ENCODE measurements at places on chromosomes 11 and 22. TPM values are rescaled to one million over a fixed set of nuclear protein-coding genes. Genes with fewer than 3 reads are reported as not detected.

DNA sequence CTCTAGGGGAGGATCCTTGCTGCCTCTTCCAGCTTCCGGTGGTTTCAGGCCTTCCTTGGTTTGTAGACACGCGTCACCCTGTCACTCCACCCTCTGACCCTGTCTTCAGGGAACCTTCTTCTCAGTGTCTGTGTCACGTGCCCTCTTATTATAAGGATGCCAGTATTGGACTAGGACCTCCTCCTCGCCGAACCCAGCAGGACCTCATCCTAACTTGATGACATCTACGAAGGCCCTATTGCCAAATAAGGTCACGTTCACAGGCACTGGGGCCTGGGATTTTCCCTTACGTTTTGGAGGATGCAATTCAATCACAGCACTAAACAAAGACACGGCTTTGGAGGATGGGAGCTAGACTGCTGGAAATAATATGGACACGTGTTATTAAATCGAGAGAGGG lies 408.7 kb downstream of the BRD1 start:
- H3K27ac ChIP-seq: no peak overlapping the region
- H3K4me1 ChIP-seq: no peaks in the 10 kb centered on the region
- DNase-seq: no peak
- H3K4me3 ChIP-seq: no peak overlapping the region
- no peaks in the 10 kb centered on the region for H3K27me3 ChIP-seq

DNA sequence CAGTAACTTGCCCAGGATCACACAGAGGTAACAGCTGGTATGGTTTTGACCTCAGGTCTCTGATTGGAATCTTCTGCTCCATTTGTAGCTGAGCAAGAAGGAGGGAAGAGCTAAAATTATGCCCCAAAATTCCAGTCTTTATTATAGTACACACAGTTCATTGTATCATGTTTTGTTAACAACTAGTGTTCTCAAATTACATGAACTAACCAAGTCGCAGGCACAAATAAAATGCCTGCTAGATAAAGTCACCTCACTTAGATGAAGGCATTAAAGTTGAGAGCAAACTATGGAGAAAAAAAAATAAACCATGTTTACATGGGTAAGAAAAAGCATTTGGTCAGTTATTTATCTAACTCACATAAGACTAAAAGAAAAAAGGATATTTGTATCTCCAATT lies 58.8 kb downstream of the PDGFD start:
- no peaks in the 10 kb centered on the region for H3K36me3 ChIP-seq
- no peaks in the 10 kb centered on the region for H3K27me3 ChIP-seq
- no peaks in the 10 kb centered on the region for H3K4me1 ChIP-seq
- H3K4me3 ChIP-seq: no peak overlapping the region

DNA sequence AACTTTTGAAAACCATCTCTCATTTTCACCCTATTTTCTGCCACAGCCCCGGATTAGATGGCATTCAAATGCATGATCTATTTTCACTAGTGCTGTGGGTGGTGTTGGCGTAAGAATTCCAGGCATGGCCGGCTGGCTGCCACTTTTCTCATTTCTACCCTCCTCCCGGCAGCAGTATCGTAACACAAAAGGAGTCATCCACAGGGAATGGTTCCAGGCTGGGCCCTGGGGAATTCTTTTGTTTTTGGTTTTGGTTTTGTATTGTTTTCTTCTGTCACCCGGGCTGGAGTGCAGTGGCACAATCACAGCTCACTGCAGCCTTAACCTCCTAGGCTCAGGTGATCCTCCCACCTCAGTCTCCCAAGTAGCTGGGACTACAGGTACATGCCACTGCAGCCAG lies 13.8 kb downstream of the JAML start:
- peaks cover 72% of the 10 kb centered on the region for H3K36me3 ChIP-seq
- H3K4me1 ChIP-seq: peaks cover 80% of the 10 kb centered on the region
- no peak overlapping the region for H3K4me3 ChIP-seq
- no peak overlapping the region for H3K27ac ChIP-seq
- no peaks in the 10 kb centered on the region for H3K27me3 ChIP-seq

GRCh38 chr11:80722629-80723028 lies 1281.8 kb upstream of the TENM4 start:
- no peak overlapping the region for H3K27ac ChIP-seq
- no peak overlapping the region for H3K4me3 ChIP-seq
- no peaks in the 10 kb centered on the region for H3K4me1 ChIP-seq

GRCh38 chr11:127383026-127383425 lies 382.5 kb upstream of the KIRREL3 start:
- H3K36me3 ChIP-seq: no peaks in the 10 kb centered on the region
- no peak overlapping the region for H3K27ac ChIP-seq
- DNase-seq: no peak
- no peak overlapping the region for H3K4me3 ChIP-seq
- H3K4me1 ChIP-seq: no peaks in the 10 kb centered on the region

DNA sequence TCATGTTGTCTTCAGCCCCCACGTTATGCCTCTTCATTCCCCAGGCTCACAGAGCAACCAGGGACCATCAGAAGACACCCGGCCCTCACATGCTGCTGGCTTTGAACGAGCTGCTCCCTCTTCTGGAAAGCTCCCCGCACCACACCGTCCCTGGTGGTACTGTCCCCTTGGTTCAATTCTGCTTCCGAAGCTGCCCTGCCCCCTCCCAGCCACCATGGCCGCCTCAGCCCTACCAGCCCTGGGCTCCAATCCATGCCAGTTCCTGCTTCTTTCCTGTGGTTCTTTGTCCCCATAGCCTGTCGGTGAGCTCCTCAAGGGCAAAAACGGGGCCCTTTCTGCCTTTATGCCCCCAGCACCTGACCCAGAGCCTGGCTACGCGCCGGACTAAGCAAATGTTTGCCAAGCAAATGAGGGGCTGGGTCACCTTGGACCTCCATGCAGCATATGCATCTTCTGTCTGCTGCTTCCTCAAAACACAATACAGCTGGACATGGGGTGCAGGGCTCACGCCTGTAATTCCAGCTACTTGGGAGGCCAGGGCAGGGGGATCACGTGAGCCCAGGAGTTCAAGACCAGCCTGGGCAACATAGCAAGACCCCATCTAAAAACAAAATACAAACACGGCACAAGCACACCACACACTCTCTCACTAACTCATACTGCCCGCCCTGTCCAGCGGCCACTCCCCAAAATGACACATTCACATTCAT lies 21.3 kb downstream of the TNKS1BP1 start:
- peaks cover 6% of the 10 kb centered on the region for H3K36me3 ChIP-seq
- H3K4me3 ChIP-seq: no peak overlapping the region
- H3K4me1 ChIP-seq: no peaks in the 10 kb centered on the region

- no peak for DNase-seq
- peaks cover 4% of the 10 kb centered on the region for H3K27me3 ChIP-seq
- H3K4me3 ChIP-seq: no peak overlapping the region
- no peaks in the 10 kb centered on the region for H3K4me1 ChIP-seq
- H3K27ac ChIP-seq: no peak overlapping the region
Observed at GRCh38 chr22:48961705-48962104, 866.0 kb downstream of the BRD1 start.

GRCh38 chr11:114179234-114179941 lies 116.8 kb upstream of the NNMT start:
- no peak for DNase-seq
- H3K27ac ChIP-seq: no peak overlapping the region
- H3K4me3 ChIP-seq: no peak overlapping the region
- peaks cover 67% of the 10 kb centered on the region for H3K4me1 ChIP-seq
- H3K27me3 ChIP-seq: peaks cover 1% of the 10 kb centered on the region

GRCh38 chr11:17014321-17014832 lies at the start of gene PLEKHA7:
Gene PLEKHA7 (minus strand): TSS chr11:17014414. CDS start chr11:17014401, 13 bp downstream.
- DNase-seq: no peak
- peaks cover 27% of the 10 kb centered on the region for H3K27me3 ChIP-seq
- peak within 1 kb of the TSS; percentile 78 for H3K4me3 ChIP-seq
- H3K4me1 ChIP-seq: peaks cover 9% of the 10 kb centered on the region

GRCh38 chr11:110438017-110438416 lies 8.3 kb downstream of the FDX1 start:
- no peaks in the 10 kb centered on the region for H3K27me3 ChIP-seq
- H3K4me1 ChIP-seq: peaks cover 42% of the 10 kb centered on the region
- no peak overlapping the region for H3K4me3 ChIP-seq
- DNase-seq: no peak

GRCh38 chr11:95913830-95914615 lies 9.9 kb downstream of the MTMR2 start:
- peaks cover 6% of the 10 kb centered on the region for H3K4me1 ChIP-seq
- no peak for DNase-seq
- no peaks in the 10 kb centered on the region for H3K36me3 ChIP-seq
- no peaks in the 10 kb centered on the region for H3K27me3 ChIP-seq
- no peak overlapping the region for H3K4me3 ChIP-seq

GRCh38 chr11:104690241-104690640 lies 208.0 kb downstream of the CASP12 start:
- H3K36me3 ChIP-seq: peaks cover 25% of the 10 kb centered on the region
- H3K27me3 ChIP-seq: no peaks in the 10 kb centered on the region
- no peak overlapping the region for H3K27ac ChIP-seq
- peaks cover 9% of the 10 kb centered on the region for H3K4me1 ChIP-seq
- no peak overlapping the region for H3K4me3 ChIP-seq
- no peak for DNase-seq

- peaks cover 23% of the 10 kb centered on the region for H3K27me3 ChIP-seq
- DNase-seq: no peak
- peaks cover 2% of the 10 kb centered on the region for H3K4me1 ChIP-seq
Observed at GRCh38 chr22:42432020-42432596, at the start of gene NFAM1. Gene NFAM1 (minus strand): TSS chr22:42432403. CDS start chr22:42432357, 46 bp downstream.

GRCh38 chr11:23078289-23078971 lies 218.2 kb upstream of the CCDC179 start:
- no peak overlapping the region for H3K27ac ChIP-seq
- H3K36me3 ChIP-seq: no peaks in the 10 kb centered on the region
- H3K4me1 ChIP-seq: no peaks in the 10 kb centered on the region
- no peak overlapping the region for H3K4me3 ChIP-seq
- no peaks in the 10 kb centered on the region for H3K27me3 ChIP-seq

DNA sequence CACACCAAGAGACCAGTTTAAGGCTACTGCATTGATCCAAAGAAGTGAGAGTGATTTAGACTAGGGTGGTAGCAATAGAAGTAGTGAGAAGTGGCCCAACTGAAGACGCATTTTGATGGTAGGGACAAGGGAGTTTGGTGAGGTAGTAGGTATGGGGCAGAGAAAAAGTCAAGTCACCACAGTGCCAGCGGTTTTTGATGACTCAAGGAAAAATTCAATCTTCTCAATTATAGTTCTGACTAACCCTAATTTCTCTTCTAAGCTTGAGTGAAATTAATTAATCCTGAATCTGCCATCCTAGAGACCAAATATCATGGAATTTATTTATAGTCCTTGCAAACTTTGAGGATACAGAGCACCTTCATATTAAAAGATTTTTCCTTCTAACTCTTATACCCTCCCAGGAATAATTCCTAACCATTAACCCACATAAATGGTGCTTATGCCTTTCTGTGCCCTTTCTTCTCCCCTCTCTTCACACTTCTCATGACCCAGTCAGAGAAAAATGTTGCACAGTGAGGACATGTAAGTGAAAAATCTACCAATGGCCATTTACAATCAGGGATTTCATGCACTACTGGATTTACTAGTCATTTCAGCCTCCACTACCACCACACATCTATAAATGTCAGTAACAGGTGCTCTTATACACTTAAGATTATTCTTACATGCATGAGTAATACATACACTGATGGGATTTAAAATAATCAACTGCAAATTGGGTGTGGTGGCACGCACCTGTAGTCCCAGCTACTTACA lies 45.9 kb upstream of the ARHGAP32 start:
- DNase-seq: no peak
- no peak overlapping the region for H3K27ac ChIP-seq
- no peaks in the 10 kb centered on the region for H3K27me3 ChIP-seq
- no peak overlapping the region for H3K4me3 ChIP-seq

GRCh38 chr11:74147199-74147929 lies 23.4 kb downstream of the C2CD3 start:
- DNase-seq: no peak
- peaks cover 20% of the 10 kb centered on the region for H3K36me3 ChIP-seq
- H3K27me3 ChIP-seq: no peaks in the 10 kb centered on the region

DNA sequence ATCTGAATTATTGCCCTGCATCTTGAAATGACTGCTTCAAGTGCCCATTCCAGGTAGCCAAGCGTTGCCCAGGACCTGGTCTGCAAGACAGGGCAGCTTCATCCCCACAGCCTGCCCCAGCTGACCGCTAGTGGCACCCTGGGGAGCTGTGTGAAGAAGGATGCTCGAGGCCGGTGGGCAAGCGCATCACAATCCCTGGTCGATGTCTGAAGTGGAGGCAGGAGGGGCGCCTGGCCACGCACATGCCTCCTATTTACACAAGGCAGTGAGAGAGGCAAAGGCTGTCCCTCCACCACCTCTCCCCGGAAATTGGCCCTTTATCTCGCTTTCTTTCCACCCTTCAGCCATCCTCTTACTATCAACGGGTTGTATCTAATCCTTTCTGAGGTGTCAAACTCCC lies 28.1 kb upstream of the PHF21A start:
- H3K27ac ChIP-seq: no peak overlapping the region
- H3K4me3 ChIP-seq: no peak overlapping the region
- H3K4me1 ChIP-seq: peaks cover 8% of the 10 kb centered on the region
- no peak for DNase-seq
- peaks cover 8% of the 10 kb centered on the region for H3K27me3 ChIP-seq
- no peaks in the 10 kb centered on the region for H3K36me3 ChIP-seq

DNA sequence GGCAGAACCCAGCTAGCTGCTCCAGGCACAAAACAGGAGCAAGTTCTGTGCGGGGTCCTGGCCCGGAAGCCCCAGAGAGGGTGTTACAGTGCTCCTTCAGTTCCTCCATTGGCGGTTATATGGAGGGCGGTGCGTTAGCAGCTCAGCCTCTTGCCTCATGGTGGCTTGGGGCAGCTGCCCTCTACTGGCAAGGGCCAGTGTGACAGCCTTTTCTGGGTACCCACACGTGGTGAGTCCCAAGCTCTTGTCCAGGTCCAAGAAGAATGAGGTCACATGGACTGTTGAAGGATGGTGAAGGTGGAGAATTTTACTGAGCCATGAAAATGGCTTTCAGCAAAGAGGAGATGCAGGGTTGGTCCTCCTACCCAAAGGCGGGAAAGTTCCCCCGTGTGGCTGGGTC lies 100.5 kb downstream of the WT1 start:
- peaks cover 17% of the 10 kb centered on the region for H3K4me1 ChIP-seq
- no peak overlapping the region for H3K4me3 ChIP-seq
- H3K27me3 ChIP-seq: peaks cover 49% of the 10 kb centered on the region
- no peaks in the 10 kb centered on the region for H3K36me3 ChIP-seq
- no peak overlapping the region for H3K27ac ChIP-seq

DNA sequence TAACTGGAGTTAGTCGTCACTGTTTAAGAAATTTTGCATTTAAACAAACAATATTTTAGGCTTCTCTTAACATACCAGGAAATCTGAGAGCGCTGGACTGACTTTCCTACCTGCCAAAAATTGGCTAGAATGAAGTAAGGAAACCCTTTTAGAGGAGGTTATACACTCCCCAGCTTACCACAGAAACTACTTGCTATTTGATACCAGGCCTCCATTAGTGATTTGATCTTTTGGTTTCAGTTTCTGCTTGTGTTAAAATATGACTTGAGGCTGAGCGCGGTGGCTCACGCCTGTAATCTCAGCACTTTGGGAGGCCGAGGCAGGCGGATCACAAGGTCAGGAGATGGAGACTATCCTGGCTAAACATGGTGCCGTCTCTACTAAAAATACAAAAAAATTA lies 419.9 kb downstream of the LRRC4C start:
- H3K36me3 ChIP-seq: no peaks in the 10 kb centered on the region
- no peak for DNase-seq
- no peak overlapping the region for H3K27ac ChIP-seq
- no peak overlapping the region for H3K4me3 ChIP-seq

MPEG1 gene
- not detected for total RNA-seq

KRTAP5-2 gene
- not detected for total RNA-seq

NUCB2 gene
- 91.8 TPM for total RNA-seq

B4GALNT4 gene
- 0.53 TPM for total RNA-seq

OR5P2 gene
- total RNA-seq: not detected

MOV10L1 gene
- total RNA-seq: not detected
